Heart left ventricle (tissue), 16 donors: ENCODE measurements at places on chromosomes 5 and 9.

- no peak overlapping the region for H3K4me3 ChIP-seq
- no peak overlapping the region for H3K27ac ChIP-seq
These were observed 256.7 kb downstream of the NDUFS4 start for GRCh38 chr5:53817183-53817582.

- no peak overlapping the region for H3K4me3 ChIP-seq
- H3K36me3 ChIP-seq, result no peaks in the 10 kb centered on the region
- DNase-seq, result no peak
These were observed 194.4 kb upstream of the TLE4 start for GRCh38 chr9:79377339-79377855.

GRCh38 chr5:61467766-61468482 is 135.9 kb downstream of the ZSWIM6 start:
- no peaks in the 10 kb centered on the region for H3K36me3 ChIP-seq
- no peak overlapping the region for H3K4me3 ChIP-seq
- H3K4me1 ChIP-seq, result peaks cover 21% of the 10 kb centered on the region
- no peak overlapping the region for H3K27ac ChIP-seq
- no peaks in the 10 kb centered on the region for H3K27me3 ChIP-seq

- no peak overlapping the region for H3K27ac ChIP-seq
- no peak overlapping the region for H3K4me3 ChIP-seq
- DNase-seq, result no peak
- no peaks in the 10 kb centered on the region for H3K4me1 ChIP-seq
- no peaks in the 10 kb centered on the region for H3K36me3 ChIP-seq
- H3K27me3 ChIP-seq, result no peaks in the 10 kb centered on the region
These were observed 9.1 kb upstream of the DNAJC25 start for GRCh38 chr9:111621895-111622480.

GRCh38 chr9:81596679-81597418 is 92.5 kb downstream of the TLE1 start:
- H3K4me1 ChIP-seq, result peaks cover 22% of the 10 kb centered on the region
- no peak overlapping the region for H3K27ac ChIP-seq
- H3K4me3 ChIP-seq, result no peak overlapping the region
- H3K27me3 ChIP-seq, result no peaks in the 10 kb centered on the region
- H3K36me3 ChIP-seq, result no peaks in the 10 kb centered on the region
